ENCODE measurements at places on chromosomes 11 and 22.
A peak's percentile ranks its signal among the peaks of the same experiment; 100 is the strongest.

DNA sequence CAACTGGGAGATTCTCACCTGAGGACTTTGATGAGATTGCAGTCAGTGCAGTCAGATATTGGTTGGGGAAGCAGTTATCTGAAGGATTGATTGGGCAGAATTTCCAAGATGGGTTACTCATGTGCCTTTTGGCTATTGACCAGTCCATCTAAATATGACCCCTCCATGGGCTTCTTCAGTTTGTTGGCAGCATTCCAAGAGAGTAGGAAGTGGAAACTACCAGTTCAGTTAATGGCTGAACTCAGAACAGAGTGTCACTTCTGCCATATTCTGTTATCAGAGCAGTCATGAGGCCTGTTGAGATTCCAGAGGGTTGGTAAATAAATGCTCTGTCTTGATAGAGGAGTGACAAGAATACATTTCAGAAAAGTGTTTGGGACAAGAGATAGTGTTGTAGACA lies 71.0 kb downstream of the CYP2R1 start:
- no peak for DNase-seq

DNA sequence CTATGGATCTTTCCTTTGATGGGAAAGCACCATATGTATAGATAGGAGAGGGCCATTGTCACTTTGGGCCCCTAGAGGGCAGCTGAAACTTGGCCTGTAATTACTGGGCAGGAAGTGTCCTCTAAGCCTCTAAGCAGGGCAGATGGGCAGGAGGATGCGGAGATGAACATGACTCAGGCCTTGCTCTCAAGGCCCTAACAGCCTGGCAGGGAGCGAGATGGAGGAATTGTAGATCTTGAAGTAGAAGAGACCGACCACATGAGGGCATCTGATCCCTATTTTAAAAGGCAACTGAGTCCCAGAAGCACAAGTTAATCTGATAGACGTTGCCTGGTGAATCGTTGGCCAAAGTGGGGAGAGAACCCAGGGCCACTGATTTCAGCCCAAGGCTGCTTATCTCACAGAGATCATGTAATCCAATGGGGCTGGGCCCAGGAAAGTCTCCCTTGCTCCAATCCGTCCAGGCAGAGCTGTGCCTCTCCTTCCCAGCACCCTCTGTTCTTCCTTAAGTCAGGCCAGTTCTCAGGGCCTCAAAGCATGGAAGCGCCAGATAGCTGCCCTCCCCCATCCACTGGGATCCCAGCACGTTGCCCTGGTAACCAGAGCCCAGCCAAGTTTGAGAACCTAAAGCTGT lies 2.5 kb upstream of the SEPTIN3 start:
- peak; percentile 48 for DNase-seq

DNA sequence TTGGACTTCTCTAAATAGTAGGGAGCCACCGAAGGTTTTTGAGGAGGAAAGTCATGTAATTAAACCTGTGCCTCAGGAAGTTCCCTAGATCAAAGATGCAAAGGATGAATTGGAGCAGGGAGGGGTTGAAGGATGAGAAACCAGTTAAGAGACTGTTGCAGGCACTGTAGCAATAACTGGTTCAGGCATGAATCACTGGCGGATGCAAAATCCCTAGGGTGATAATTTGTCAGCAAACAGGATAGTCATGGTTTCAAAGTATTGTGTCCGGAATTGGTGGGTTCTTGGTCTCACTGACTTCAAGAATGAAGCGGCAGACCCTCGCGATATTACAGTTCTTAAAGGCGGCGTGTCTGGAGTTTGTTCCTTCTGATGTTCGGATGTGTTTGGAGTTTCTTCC lies 19.9 kb downstream of the TRIOBP start:
- no peak for DNase-seq

- DNase-seq, result no peak
These were observed 14.2 kb downstream of the PRR33 start for GRCh38 chr11:1877211-1878136.

DNA sequence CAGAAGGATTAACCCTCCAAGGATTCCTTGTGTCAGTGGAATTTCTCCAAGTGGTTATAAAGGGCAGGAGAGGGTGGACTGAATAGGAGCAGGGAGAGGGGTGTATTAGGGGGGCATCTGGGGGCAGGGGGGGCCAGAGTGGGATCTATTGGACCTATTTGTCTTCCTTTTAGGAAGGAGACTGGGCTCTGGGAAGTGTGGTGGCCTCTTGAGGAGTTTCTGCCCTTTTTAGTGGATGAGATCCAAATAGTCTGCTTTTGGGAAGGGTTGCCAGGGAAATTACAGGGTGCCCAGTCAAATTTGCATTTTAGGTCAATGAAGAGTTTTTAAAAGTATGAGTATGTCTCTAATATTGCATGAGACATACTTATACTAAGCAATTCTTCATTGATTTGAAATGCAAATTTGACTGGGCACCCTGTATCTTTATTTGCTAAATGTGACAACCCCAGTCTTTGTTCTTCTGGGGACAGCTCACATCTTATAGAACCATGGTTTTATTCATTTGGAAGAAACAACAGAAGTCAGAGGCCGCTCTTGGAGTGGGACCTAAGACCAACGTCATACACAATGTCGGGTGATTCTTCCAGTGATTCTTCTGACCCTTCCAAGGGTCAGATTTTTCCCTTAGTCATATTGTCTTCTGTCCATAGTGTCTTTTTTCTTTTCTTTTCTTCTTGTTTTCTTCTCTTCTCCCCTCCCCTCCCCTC lies 429 bp upstream of the SLC22A6 start:
- DNase-seq, result no peak

DNA sequence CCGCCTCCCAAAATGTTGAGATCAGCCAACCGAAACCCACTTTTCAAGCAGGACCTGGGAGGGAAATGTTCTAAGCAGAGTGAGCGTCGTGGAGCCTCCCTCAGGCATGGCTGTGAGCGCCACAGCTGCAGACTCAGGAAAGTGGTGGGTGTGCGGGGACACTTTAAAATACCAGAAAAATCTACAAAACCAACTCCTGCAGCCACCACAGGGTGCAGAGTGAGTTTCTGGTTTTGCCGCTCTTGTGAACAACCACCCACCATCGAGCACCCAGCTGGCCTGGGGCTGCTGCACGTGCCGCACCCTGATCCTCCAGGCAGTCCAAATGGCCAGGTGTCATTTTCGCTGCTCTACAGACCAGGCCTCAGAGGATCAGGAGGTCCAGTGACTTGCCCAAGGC lies 46.9 kb downstream of the CELSR1 start:
- no peak for DNase-seq

- no peak for DNase-seq
These were observed 4.5 kb downstream of the RNH1 start for GRCh38 chr11:502288-503178.

GRCh38 chr22:26846645-26847044 lies 189.3 kb downstream of the MIAT start:
- DNase-seq, result no peak

- DNase-seq, result no peak
These were observed 16.7 kb upstream of the TXNRD2 start for GRCh38 chr22:19958083-19959042.

DNA sequence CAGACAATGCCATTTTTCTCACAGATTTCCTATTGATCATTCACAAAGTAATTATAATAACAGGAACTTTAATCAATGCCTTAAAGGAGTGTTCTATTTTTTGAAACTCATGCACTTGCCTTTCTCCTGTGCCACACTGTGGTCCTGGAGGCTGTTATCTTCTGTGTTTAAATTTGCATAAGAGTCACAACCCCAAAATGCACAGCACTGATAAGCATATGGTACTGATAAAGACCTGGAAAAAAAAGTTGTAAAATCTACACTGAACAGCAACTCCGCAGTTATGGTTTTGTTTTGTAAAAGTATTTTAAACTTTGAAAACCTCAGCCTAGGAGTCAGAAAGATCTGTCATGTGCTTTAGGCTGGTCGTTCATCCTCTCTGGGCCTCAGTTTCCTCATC lies 9.1 kb upstream of the CCDC34 start:
- no peak for DNase-seq

DNA sequence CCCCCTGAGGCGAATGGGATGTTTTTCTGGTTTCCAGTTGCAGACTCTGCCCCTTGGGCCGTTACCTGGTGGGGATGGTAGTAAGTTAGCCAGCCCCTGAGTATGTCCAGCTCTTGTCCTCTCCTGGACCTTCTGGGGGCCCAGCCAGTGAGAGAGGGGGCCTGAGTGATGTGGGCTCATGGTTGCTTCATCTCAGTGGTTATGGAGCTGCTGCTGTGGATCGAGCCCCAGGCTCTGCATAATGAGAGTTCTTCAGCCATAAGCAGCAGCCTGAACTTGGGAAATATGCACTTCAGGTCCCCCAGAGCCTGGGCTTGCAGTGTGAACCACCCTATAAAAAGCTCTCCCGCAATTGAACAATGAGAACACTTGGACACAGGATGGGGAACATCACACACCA lies 5.9 kb downstream of the TMPRSS13 start:
- no peak for DNase-seq

DNA sequence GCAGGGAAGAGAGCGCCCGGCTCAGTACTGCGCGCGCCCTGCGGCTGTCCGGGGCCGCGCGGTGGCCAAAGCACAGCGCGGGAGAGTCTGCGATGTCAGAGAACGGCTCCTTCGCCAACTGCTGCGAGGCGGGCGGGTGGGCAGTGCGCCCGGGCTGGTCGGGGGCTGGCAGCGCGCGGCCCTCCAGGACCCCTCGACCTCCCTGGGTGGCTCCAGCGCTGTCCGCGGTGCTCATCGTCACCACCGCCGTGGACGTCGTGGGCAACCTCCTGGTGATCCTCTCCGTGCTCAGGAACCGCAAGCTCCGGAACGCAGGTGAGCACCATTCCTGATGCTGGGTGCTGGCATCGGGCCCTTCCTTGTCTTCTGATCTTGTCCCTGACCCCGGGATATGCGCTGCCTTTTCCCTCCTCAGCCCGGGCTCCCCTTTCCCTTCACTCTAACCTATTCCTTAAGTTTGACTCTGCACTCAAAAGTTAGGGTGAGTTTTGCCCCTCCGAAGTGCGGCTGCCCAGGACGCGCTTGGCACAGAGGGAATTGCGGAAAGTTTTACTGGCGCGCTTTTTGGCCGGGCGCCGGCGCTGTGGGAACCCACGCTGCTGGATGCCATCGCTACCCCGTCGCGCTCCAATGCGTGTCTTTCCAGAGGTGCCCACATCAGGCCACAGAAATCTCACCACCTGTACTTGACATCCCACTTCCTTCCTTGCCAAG lies at the start of gene MTNR1B:
MTNR1B (plus strand) TSS at position 18 of the 714 bp plus-strand sequence; CDS start at position 93, 75 bp downstream.
- no peak for DNase-seq

GRCh38 chr11:115183136-115183535 lies 321.1 kb downstream of the CADM1 start:
- no peak for DNase-seq

GRCh38 chr22:45915841-45916240 lies 61.1 kb downstream of the WNT7B start:
- no peak for DNase-seq

DNA sequence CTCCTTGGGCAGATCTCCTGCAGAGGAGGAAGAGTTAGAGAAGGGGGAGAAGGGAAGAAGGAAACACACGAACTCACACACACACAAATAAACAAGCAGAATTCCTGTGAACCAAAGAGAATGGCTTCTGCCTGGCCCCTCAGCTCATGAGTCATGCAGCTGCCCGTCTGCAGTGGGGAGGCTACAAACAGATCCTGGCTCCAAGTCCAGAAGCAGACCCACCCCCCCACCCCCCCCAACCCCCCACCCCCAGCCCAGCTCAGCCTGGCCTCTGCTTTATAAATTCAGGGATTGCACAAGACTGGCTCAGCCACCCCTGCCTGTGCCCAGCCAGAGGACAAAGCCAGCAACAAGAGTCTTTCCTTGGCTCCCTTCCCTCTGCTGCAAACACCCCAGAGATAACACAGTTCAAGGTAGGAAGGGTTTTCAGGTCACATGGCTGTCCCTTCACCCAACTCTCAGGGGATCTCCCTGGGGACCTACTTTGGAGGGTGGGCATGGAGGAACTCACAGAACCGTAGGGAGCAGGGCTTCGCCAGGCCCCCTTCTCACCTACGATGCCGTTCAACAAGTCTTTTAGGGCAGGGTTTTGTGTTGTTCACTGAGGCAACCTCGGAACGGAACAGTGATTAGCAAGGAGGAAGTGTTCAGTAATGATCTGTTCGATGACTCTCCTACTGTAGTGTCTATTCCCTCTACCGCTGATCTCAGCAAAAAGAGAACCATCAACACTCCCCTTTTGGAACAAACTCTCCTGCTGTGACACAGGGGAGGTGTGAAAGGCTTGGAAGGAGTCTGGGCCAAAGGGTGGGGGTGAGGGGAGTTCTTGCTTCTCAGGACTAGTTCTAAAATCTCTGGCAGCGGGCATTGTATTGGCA lies 35.5 kb downstream of the RPL27A start:
- DNase-seq, result no peak

DNA sequence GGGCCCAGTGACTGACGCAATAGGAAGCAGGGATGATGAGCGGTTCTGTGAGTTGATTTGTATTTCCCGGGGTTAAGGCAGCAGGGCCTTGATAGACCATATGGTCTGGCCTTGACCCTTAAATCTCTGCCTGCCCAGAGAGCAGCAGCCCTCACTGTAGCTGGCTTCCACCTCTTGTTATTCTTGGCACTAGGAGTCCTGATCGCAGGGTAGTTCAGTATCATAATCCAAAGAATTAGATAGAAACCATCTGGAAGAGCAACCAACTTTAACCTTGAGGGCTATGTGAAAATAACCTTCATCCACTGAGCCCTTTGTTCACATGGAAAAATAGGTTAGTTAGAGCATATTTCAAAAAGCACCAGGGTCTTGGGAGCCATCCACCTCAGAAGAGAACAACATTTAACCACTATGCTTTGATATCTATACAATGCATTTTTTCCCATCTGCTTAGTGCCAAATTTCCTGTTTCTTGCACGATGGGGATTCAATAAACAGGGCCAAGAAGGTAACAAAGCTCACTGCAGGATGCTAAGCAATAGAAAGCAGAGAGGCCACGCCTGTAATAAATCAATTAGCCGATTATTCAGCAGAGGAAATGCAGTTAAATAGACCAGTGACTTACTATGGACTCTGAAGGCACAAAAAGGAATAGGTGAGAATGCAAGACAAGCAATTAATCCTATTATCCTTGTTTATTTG lies 761.3 kb downstream of the OPCML start:
- no peak for DNase-seq

- DNase-seq, result peak; percentile 51
These were observed 5.9 kb downstream of the CENPM start for GRCh38 chr22:41940832-41941765.

DNA sequence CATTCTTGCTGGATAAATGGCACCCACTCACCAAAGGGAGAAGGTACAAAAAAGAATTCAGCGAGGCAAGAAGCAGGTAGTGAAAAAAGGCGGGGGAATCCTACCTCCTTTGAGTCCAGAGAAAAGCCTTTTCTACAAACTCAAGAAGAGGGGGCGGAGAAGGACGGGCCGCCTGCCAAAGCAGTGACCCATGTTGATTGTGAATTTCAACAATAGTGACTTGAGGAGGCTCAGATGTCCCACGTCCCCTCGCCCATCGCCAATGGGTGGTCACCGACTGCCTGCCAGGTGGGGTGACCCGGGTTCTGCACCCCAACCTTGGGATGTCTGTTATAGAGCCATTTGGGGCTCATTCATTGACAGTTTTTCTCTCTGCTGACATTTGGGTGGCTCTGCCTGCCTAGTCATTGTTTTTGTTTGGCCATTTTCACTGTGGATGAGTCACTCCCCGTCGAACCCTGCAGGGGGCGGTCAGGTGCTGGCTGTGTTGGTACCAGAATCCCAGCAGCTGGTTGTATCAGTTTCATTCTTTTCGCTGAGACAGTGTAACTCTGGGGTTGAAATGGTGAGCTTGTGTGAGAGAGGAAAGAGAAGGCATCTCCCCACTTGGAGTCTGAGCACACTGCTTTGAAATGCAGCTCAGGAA lies 163.4 kb upstream of the NCAM1 start:
- peak; percentile 18 for DNase-seq

Measured in Panc1 (cell line).